ENCODE measurements at places on chromosomes 1 and 21.

DNA sequence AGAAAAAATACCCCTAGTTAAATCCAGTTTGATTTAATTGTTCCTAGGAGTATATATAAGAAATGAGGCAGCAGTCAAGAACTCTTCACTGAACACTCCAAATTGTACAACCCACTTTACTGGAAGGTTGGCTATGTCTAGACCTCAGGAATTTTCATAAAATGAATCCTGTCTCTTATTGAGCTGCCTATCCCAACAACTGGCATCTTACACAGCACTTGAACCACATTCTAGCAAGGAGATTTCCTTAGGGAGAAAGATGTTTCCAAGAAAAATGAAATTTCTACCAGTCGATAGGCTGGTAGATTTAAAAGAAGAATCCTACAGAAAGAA is 16.3 kb downstream of the RNF19B start:
- H3K4me3 ChIP-seq, result no peak overlapping the region
- H3K27me3 ChIP-seq, result no peaks in the 10 kb centered on the region
- H3K36me3 ChIP-seq, result peaks cover 13% of the 10 kb centered on the region
- H3K27ac ChIP-seq, result no peak overlapping the region
- peaks cover 20% of the 10 kb centered on the region for H3K4me1 ChIP-seq

DNA sequence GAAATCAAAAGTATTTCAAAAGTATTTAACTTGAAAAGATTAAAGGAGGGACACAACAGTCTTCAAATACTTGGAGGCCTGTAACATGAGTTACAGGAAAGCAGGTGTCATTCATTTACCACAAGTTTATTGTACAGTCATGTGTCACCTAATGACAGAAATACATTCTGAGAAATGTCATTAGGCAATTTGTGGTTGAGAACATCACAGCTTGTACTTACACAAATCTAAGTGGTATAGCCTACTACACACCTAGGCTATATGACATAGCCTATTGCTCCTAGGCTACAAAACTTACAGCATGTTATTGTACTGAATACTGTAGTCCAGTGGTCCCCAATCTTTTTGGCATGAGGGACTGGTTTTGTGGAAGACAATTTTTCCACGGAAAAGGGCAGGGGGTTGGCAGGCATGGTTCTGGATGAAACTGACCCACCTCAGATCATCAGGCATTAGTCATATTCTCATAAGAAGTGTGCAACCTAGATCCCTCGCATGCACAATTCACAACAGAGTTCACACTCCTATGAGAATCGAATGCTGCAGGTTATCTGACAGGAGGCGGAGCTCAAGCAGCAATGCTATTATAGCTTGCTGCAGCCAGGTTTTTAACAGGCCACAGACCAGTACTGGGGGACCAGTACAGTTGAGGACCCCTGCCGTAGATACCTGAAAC is 25.0 kb upstream of the PHTF1 start:
- no peaks in the 10 kb centered on the region for H3K36me3 ChIP-seq
- no peak for DNase-seq
- H3K27me3 ChIP-seq, result no peaks in the 10 kb centered on the region
- no peak overlapping the region for H3K27ac ChIP-seq
- H3K4me1 ChIP-seq, result peaks cover 44% of the 10 kb centered on the region

- no peaks in the 10 kb centered on the region for H3K27me3 ChIP-seq
- H3K4me1 ChIP-seq, result no peaks in the 10 kb centered on the region
- no peak for DNase-seq
- H3K27ac ChIP-seq, result no peak overlapping the region
- H3K4me3 ChIP-seq, result no peak overlapping the region
These were observed 356.3 kb upstream of the DPYD start for GRCh38 chr1:98277118-98277517.

DNA sequence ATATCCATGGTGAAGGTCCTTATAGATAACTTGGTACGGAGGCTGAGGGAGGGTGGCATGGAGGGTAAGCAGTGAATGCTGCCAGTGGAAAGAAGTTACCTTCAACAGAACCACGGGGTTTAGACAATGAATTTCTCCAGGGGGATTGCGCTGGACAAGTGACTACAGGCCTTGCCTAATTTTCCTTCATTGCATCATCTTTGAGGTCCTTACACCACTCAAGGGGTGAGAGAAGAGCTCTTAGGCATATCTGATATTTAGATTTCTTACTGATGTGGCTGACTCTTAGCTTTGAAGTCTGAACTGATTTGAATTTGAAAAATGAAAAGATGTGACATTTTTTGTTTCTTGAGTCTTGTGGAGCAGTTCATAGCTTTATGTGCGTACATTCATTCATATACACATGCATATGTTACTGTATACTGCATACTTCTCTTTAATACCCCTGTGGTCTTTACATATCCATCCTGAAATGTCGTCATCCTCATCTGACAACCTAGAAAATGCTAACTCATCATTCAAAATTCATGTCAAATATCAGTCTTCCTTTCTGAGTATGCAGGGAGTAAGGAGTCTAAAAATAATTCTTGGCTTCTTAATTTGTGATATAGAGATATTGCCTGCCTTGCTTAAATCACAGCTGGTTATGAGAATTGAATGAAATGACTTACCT is 63.6 kb downstream of the DNM3 start:
- DNase-seq, result no peak
- no peaks in the 10 kb centered on the region for H3K36me3 ChIP-seq
- H3K4me3 ChIP-seq, result no peak overlapping the region
- H3K27me3 ChIP-seq, result peaks cover 16% of the 10 kb centered on the region
- no peak overlapping the region for H3K27ac ChIP-seq

GRCh38 chr1:26318338-26319064 is 743 bp downstream of the CD52 start:
- H3K4me1 ChIP-seq, result peaks cover 58% of the 10 kb centered on the region
- peaks cover 16% of the 10 kb centered on the region for H3K36me3 ChIP-seq
- H3K27ac ChIP-seq, result peak overlapping the region; percentile 96
- DNase-seq, result no peak
- H3K27me3 ChIP-seq, result no peaks in the 10 kb centered on the region
- peak overlapping the region; percentile 99 for H3K4me3 ChIP-seq

DNA sequence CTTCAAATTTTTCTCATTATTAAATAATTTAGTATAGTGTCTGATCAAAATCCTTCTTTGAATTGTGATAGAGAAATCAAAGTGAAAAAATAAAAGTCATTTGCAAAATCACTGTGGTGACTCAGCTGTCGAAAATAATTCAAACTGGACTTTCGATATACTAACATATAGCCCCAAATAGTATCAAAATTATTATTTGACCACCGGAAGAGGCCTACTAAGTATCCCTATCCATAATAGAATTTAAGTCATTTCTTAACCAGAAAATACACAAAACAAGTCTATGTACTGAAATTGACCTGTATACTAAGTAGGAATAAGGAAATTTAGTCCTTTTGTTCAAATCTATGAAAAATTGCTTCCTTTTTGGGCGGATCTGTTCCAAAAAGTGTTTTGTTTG is 180.7 kb downstream of the MRPL39 start:
- no peak overlapping the region for H3K27ac ChIP-seq
- H3K4me1 ChIP-seq, result peaks cover 7% of the 10 kb centered on the region
- peaks cover 3% of the 10 kb centered on the region for H3K36me3 ChIP-seq
- DNase-seq, result no peak

Measured in T-helper 17 cell (primary cell).